ENCODE measurements at places on chromosomes 1 and 21. TPM values are rescaled to one million over a fixed set of nuclear protein-coding genes. Genes with fewer than 3 reads are reported as not detected.

NR1I3 gene
- total RNA-seq = not detected

COL11A1 gene
- 8.4 TPM for total RNA-seq

TEX38 gene
- total RNA-seq = not detected

GSTM1 gene
- not detected for total RNA-seq

LRRC7 gene
- total RNA-seq = 0.16 TPM

HRNR gene
- total RNA-seq = not detected

A3GALT2 gene
- 0.81 TPM for total RNA-seq

TSTD1 gene
- total RNA-seq = 9.1 TPM

IL10 gene
- total RNA-seq = 2.7 TPM

KDF1 gene
- total RNA-seq = not detected

FAM163A gene
- not detected for total RNA-seq

LENEP gene
- not detected for total RNA-seq

DNA sequence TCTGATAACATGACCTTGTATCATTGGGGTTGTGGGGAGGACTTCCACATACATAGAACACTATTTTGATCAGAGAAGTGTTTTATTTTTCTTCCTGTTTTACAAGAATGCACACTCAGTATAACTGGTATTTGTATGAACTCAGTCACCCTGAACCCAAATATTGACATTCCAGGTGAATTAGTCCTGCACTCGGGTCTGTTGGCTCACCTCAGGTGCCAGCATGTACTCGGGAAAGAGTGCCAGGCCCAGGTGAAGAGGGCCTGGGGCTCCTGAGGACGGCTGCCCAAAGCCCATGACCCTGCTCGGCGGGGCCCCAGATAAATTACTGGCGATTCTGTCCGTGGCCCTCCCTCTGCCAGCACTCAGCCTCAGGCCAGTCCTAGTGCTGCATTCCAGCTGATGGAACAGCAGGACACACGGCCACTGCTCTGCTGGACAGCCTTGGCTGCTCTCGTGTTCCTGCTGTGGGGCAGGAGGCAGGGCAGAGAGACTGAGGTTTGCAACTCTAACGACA, 75.4 kb upstream of the TMPRSS2 start:
- DNase-seq = no peak

- DNase-seq = no peak
Measured at GRCh38 chr21:32994305-32994704, 31.4 kb upstream of the OLIG2 start.

GRCh38 chr21:46385846-46386733, 62.1 kb downstream of the PCNT start:
- DNase-seq = peak; percentile 58

- DNase-seq = peak; percentile 59
Measured at GRCh38 chr1:48931506-48932192, 155.0 kb upstream of the BEND5 start.

GRCh38 chr1:43536864-43537358, 6.2 kb downstream of the PTPRF start:
- peak; percentile 35 for DNase-seq

GRCh38 chr1:150973836-150974579, 627 bp downstream of the CERS2 start:
- DNase-seq = peak; percentile 68

DNA sequence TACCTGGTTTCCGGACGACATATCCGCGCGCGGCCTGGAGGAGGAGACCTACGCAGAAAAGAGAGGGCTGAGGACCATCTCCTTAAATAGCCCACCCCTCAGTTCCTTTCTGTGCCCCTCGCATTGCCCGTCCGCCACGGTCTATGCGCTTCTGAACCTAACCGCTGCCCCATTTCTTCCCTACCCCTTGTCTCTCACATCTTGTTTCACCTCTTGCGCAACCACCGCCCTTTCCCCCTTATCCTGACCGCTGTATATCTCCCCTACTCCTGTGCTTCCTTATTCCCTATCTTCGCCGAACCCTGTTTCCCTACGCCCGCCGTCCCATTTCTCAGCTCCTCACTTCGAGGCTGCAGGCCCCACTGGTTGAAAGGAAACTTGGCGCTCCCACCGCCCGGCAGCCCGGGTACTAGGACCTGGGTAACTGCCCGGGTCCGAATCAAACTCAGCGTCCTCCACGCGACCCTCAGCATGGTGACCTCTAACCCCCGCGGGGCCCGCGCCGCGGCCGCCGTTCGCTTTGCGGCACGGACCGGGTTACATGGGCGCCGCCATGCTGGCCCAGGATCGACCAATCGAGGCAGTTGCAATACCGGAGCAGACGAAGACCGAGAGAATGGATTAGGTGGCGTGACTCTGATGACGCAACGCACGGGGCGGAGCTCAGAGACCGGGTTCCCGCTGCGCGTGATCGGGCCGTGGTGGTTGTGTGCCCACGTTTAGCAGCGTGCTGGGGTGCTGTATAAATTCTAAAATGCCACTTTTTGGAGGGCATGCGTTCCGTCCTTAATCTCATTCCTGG, at the start of gene MRPS15:
Gene MRPS15 (minus strand): TSS at position 582 of the 802 bp plus-strand sequence. CDS start 109 bp downstream, at position 473.
- peak; percentile 98 for DNase-seq

GRCh38 chr21:14241297-14241696, 25.3 kb downstream of the RBM11 start:
- no peak for DNase-seq

GRCh38 chr21:42235593-42235992, 16.7 kb downstream of the ABCG1 start:
- no peak for DNase-seq

GRCh38 chr1:71296551-71297134, 215.8 kb upstream of the ZRANB2 start:
- DNase-seq = no peak

- DNase-seq = no peak
Measured at GRCh38 chr1:113835686-113836290, 23.5 kb upstream of the RSBN1 start.

GRCh38 chr1:35377555-35377954, 109.0 kb downstream of the ZMYM4 start:
- no peak for DNase-seq

DNA sequence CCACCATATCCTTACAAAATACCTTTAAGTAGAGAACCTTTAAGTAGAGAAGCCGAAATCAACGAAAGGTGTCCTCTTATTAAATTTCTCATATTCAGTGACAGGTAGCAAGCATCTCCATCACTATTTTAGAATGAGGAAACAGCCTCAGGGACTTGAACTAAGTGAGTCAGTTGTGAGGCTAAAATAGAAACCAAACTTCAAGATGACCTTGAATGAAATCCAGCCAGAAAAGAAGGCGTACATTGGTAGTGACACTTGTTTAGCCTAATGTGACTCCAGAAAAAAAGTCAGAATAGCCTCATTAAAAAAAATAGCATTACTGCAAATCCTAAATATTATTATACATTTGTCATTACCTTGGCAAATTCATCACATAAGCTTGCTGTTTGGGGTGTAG, 20.1 kb downstream of the RGS8 start:
- no peak for DNase-seq

GRCh38 chr1:151655371-151655770, 43.5 kb downstream of the SNX27 start:
- no peak for DNase-seq

DNA sequence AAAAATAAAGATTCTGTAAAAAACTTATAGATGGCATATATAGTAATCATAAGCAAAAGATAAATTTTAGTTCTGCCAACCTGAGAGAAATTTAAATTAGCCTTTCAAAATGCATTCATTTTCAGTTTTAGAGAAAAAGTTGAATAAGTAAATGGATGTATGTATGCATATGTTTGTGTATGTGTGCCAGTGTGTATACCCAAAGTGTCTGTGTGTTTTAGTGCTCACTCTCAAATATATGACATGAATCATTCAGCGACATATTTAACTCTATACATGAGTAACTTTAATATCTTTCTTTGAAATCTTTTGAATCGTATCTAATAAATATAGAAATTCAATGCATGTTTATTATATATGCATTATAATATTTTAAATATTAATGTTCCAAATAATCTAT, 274.5 kb downstream of the SRGAP2C start:
- no peak for DNase-seq

DNA sequence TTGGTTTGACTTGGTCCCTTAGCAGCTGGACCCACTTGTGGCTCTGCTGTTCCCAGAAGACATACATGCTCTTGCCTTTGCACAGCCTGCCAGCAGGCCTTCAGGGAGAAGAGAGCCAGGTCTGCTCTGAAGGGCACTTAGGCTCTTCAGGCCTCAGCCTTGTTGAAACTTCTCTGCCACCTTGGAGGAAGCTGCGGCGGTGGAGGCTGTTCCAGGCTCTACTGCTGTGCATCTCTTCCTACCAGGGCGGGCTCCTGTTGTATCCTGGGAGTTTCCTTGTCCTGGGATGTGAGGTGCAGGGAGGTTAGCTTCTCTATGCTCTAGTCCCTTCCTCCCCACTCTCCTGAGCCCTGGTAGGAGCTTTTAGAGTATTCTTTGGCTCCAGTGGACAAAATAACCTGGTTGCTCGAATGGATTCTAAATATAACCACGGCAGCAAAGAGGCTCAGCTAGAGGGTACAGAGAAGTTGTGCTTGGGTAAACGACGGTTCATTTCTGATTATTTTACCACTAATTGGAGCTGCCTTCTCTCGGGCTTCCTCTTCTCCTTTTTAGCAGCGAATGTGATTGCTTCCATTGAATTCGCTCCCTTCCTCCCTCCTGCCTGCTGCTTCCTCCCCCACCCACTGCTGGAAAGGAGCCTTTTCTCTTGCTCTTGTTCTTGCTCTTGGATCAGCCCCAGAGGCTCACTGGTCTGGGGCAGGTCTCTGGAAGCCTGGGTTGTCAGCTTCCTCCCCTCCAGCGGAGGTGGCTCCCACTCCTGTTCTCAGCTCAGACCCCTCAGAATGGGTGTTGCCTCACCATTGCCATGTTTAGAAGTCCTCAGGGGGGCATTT, 126.6 kb upstream of the CACNA1E start:
- no peak for DNase-seq

DNA sequence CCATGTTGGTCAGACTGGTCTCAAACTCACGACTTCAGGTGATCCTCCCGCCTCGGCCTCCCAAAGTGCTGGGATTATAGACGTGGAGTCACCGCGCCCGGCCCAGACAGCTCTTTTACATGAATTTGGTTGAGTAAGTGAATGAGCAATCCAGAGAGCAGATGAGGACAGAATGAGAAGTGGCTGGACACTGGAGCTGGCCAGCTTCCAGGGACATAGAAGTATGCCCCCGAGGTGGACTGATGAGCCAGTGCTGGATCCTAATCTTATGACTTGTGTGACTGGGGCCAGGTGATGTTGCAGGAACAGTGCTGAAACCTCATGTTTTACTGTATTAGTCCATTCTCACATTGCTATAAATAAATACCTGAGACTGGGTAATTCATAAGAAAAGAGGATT, 35.9 kb upstream of the KANK4 start:
- DNase-seq = no peak

- no peak for DNase-seq
Measured at GRCh38 chr1:209168204-209168603, 415.3 kb upstream of the CAMK1G start.

DNA sequence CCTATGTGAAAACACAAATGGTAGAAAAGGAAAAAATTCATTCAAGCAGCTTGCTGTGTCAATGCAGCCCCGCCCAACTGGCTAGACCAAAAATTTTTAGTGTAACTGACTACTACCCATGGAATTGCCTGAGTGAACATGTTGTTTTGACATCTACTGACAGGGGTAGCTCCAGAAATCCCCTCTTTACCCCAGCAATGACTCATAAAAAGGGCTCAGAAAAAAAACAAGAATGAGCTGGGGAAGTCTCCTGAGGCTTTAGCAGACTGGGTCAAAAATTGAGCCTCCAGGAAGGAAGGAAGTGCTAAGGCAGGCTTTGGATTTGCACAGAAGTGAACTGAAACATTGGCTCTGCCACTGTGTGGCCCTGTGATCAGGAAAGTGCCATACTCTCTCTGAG, 24.4 kb upstream of the FGGY start:
- DNase-seq = peak; percentile 74

GRCh38 chr21:17949421-17949820, 130.3 kb upstream of the C21orf91 start:
- DNase-seq = no peak

- no peak for DNase-seq
Measured at GRCh38 chr1:175830500-175830899, 87.1 kb upstream of the TNR start.

DNA sequence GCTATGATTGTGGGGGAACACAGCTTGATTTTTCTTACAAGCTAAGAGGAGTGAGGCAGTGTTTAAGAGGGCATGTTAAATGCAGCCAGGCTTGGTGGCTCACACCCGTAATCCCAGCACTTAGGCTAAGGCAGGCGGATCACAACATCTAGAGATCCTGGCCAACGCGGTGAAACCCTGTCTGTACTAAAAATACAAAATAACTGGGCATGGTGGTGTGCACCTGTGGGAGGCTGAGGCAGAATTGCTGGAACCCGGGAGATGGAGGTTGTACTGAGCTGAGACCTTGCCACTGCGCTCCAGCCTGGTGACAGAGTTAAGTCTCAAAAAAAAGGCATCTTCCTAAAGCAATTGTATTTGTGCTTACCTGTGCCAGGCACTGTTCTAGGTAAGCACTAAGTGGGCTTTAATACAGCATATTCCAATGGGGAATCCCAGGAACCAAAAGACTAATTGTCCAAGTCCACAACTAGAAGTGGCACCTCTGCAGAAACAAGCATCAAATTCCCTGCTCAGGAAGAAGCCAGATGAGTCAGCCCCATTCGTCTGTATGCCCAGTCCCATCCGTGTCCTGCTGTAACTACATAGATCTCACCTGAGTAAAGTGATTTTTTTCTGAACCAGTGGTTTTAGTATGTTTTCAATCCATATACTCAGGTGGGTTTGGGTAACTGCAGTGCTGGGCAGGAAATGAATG, 4.6 kb downstream of the RCC1 start:
- peak; percentile 34 for DNase-seq

- DNase-seq = no peak
Measured at GRCh38 chr1:239263801-239264200, 122.6 kb upstream of the CHRM3 start.

DNA sequence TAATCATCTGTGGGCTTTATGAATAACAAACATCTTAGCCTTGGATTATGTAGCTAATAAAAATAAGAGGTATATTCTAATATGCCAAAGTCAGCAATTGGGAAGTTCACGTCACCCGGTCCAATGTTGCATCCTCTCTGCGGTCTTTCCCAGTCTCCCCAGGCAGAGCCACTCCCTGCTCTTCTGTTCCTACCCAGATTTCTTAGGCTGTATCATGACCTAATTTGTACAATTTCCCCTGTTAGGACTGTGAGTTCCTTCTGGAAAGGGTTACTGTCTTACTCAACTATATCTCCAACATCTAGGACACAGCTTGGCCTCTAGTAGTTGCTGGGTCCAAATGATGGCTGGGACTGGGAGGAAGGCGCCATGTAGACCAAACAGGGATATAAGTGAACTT, 29.8 kb upstream of the C1orf198 start:
- DNase-seq = no peak

DNA sequence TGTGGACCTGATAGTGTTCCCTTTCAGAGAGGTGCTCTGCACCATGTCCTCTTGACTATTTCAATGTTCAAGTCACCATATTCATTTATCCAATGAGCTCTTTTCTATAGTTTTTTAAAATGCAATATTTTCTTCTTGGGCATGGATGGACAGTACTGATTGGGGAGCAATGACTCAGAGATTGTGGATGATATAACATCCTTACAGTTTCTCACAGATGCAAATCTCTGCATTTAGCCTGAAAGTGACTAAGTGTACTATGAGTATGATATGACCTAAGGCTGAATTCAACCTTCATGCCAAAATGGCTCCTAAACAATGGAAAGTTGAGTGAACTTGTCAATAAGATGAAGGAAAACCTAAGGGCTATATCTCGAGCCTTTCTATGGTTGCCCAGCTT, 36.5 kb downstream of the C4BPA start:
- no peak for DNase-seq

GRCh38 chr1:229272164-229273158, 1.6 kb downstream of the RAB4A start:
- DNase-seq = no peak

GRCh38 chr1:28409090-28409489, 39.5 kb downstream of the PHACTR4 start:
- no peak for DNase-seq
